GM23338 (cell line): ENCODE measurements at places on chromosomes 6 and 20. TPM values are rescaled to one million over a fixed set of nuclear protein-coding genes. Genes with fewer than 3 reads are reported as not detected.
A peak's percentile ranks its signal among the peaks of the same experiment; 100 is the strongest.

Gene VNN1
- not detected in 2 replicates for total RNA-seq

Gene GINM1
- 13.4 and 19.2 TPM in 2 replicates for total RNA-seq

Gene MCCD1
- not detected in 2 replicates for total RNA-seq

Gene GINS1
- total RNA-seq, result 62.5 and 65.4 TPM in 2 replicates

DNA sequence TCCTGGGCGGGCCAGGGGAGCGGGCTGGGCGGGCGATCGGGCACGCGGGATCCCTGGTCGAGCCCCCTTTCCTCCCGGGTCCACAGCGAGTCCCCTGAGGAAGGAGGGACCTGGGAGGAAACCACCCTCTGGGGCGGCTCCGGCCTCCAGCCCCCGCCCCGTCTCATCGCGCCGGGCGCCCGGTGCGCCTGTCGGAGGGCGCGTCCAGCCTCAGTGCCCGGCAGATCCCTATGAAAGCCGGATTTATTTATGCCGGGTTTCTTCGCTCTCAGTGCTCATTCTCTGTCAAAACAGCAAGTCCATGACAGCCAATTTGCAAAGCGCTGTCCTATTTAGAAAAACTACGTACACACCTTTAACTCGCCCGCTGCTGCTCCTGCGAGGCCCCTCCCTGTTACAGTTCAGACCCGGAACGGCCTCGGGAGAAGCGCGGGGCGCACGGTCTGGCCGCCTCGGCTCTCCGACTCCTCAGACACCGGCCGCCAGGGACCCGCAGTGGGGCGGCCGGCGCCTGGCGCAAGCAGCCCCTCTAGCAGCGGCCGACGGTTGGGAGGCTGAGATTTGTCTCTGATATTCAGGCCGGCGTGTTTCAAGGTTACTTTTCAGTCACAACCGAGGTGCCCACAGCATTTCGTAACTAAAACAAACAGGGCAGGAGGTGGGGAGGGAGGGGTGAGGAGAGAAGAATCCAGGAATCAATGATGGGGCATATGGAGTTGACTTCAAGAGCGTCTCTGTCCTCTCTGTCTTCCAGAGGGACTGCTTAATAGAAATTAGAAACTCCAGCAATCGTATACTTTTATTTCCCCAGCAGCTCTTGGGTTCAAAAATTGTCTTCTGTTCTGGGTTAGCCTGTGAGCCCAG is 782 bp upstream of the FOXA2 start:
- peak; percentile 72 for DNase-seq
- H3K4me3 ChIP-seq, result peak overlapping the region; percentile 52
- no peak overlapping the region for H3K27ac ChIP-seq
- H3K27me3 ChIP-seq, result peaks cover 99% of the 10 kb centered on the region
- no peaks in the 10 kb centered on the region for H3K36me3 ChIP-seq

GRCh38 chr6:144297511-144298100 is 12.5 kb downstream of the UTRN start:
- no peak overlapping the region for H3K27ac ChIP-seq
- peaks cover 6% of the 10 kb centered on the region; the same call in 1 of the 2 replicates for H3K36me3 ChIP-seq
- peaks cover 8% of the 10 kb centered on the region for H3K4me1 ChIP-seq
- H3K27me3 ChIP-seq, result no peaks in the 10 kb centered on the region
- no peak overlapping the region for H3K4me3 ChIP-seq
- no peak for DNase-seq

- H3K27ac ChIP-seq, result no peak overlapping the region
- H3K36me3 ChIP-seq, result no peaks in the 10 kb centered on the region
- DNase-seq, result no peak
- H3K27me3 ChIP-seq, result no peaks in the 10 kb centered on the region
- no peaks in the 10 kb centered on the region for H3K4me1 ChIP-seq
Observed at GRCh38 chr6:169913096-169913638, 161.7 kb downstream of the ERMARD start.

GRCh38 chr20:46210672-46211330 is 92.7 kb downstream of the CD40 start:
- no peak overlapping the region for H3K27ac ChIP-seq
- H3K4me1 ChIP-seq, result no peaks in the 10 kb centered on the region
- no peaks in the 10 kb centered on the region for H3K27me3 ChIP-seq
- no peak overlapping the region for H3K4me3 ChIP-seq
- no peak for DNase-seq
- no peaks in the 10 kb centered on the region for H3K36me3 ChIP-seq

DNA sequence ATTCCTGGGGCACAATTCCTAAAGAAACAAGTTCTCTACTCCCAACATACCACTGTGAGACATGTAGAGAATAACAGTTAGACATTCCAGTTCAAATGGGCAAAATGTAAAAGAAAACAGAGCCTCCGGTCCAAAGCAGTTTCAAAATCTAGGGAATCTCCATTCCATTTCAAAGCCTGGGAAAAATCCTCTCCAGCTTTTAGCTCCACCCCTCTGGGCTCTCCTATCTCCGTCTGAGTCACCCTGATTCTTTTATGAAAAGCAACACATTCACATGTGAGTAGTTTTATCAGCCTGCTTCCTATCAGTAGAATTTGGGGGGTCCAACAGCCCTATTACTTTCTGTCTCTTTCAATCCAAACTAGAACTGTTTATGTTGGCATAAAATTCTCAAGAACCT is 3.7 kb downstream of the CSNK2A1 start:
- peak; percentile 63 for DNase-seq
- no peaks in the 10 kb centered on the region for H3K27me3 ChIP-seq

DNA sequence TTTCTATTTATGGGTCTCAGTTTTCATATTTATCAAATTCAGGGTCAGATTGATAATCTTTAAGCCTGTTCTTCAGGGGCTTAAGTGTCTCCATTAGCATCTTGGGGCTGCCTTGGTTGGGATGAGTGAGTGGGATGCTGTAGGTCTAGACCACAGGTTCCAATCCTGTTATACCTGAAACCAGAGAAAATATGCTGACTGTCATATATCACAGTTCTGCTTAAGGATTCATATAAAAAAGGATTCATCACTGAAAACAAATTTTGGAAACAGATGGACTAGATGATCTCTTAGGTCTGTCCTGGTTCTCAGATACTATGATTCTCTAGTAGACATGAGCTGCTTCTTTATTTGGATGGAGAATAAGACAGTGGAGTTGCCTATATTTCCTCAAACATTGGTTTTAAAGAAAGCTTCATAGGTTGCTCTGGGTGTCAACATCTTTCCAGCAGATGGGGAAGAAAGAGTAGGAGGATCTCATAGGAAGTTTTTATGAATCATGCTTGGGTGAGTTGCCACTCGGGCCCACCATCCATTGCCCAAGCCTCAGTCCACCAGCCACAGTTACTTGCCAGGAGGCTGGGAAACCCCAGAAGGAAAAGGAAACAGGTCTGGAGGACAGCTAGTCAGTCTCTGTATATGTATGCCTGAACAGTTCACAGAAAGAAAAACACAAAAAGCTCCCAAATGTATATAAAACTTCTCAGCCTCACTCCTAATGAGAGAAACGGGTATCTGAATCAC is 42.9 kb upstream of the MAP7 start:
- no peaks in the 10 kb centered on the region for H3K27me3 ChIP-seq
- peaks cover 45% of the 10 kb centered on the region for H3K4me1 ChIP-seq
- no peak overlapping the region for H3K4me3 ChIP-seq

GRCh38 chr6:148874698-148875293 is 128.0 kb downstream of the UST start:
- no peak overlapping the region for H3K27ac ChIP-seq
- H3K36me3 ChIP-seq, result no peaks in the 10 kb centered on the region
- H3K4me1 ChIP-seq, result peaks cover 28% of the 10 kb centered on the region
- DNase-seq, result no peak
- H3K4me3 ChIP-seq, result no peak overlapping the region
- no peaks in the 10 kb centered on the region for H3K27me3 ChIP-seq
